ENCODE measurements at places on chromosomes 13 and 19.

DNA sequence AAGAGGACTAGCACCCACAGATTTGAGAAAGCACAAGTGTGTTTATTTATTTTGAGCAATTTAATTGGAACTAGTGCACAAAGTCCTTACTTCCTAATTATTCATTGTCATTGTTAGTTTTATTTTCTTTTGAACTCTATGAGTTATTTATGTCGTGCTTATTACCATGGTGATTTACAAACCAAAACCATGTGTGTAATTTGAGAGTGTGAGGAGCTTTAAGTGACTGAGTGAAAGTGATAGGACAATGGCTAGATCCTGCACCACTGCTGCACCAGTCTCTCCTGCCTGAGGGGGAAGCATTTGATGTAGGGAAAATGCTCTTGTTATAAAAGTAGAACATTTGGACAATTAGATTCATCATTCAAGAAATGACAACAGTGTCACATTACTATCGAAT, 172.3 kb upstream of the KLF12 start:
- no peak for DNase-seq

DNA sequence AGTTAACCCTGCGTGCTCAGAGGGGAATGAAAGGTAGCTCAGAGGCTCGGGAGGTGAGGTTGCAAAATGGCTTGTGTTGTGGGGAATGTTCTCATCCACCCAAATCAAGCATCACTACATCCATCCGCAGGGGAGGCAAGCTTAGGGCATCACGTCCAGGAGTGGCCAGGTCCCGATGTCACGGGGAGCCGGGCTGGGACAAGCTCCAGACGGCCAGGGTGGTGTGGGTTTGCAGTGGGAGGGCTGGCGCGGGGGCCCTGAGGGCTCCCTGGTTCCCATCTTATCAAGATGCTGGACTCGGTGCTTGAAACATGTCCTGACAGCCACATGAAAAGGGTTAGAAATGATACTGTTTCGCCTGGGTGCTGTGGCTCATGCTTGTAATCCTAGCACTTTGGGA, 25.8 kb downstream of the EPN1 start:
- no peak for DNase-seq

GRCh38 chr13:112850273-112850672, 118.7 kb upstream of the MCF2L start:
- no peak for DNase-seq

GRCh38 chr13:78309497-78310180, 293.7 kb downstream of the POU4F1 start:
- no peak for DNase-seq

Data from NCI-H2081 (cell line).